ENCODE measurements at places on chromosomes 3 and 15.

- no peak for DNase-seq
Observed at GRCh38 chr15:71336671-71337070, 221.4 kb downstream of the THSD4 start.

GRCh38 chr3:159390656-159391212 is 588.9 kb downstream of the MFSD1 start:
- DNase-seq, result peak; percentile 38

DNA sequence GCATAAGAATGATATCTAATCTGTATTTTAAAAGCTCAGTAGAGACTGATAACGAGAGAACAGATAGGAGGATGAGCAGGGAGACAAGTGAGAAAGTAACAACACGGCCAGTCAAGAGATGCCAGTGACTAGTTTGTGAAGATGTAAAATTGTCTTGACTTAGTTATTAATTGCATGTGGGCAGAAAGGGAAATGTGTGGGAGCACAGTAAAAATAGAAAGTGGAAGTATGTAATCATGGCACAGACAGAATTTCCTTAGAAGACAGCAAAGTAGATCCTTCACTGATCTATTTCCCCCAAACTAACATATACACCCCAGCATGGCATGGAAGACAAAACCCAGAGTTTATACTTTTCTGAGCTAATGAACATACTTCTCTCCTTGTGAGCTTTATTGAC is 344.5 kb downstream of the FGF12 start:
- no peak for DNase-seq

GRCh38 chr15:76336254-76337058 is at the start of gene ISL2:
TSS of gene ISL2 (plus strand) at chr15:76336773. CDS start at chr15:76336884, 111 bp downstream.
- no peak for DNase-seq

GRCh38 chr3:141544697-141545096 is 57.9 kb downstream of the RASA2 start:
- DNase-seq, result no peak

DNA sequence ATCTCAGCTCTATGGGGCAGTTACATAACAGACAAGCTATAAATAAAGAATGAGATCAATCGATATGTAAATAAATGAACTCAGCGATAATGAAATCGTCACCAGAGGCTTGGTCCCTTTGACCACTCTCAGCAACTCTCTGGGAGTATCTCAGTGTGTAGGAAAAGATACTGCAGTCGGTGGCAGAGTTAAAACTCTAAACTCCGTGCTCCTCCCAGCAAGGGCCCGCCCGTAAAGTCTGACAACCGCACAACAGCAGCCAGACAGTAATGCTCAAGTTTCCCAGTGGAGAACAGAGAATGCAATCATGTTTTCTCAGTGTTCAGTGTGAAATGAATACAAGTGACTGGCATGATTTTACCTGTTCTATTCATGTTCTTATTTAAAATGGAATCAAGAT is 28.3 kb upstream of the IGF1R start:
- DNase-seq, result no peak
